ENCODE measurements at places on chromosomes 7 and 10. TPM values are rescaled to one million over a fixed set of nuclear protein-coding genes. Genes with fewer than 3 reads are reported as not detected.

- no peaks in the 10 kb centered on the region for H3K27me3 ChIP-seq
- H3K4me3 ChIP-seq: no peak overlapping the region
- DNase-seq: no peak
- no peaks in the 10 kb centered on the region for H3K36me3 ChIP-seq
- no peaks in the 10 kb centered on the region for H3K4me1 ChIP-seq
- no peak overlapping the region for H3K27ac ChIP-seq
These were observed 324.1 kb upstream of the NPSR1 start for GRCh38 chr7:34333925-34334324.

DNA sequence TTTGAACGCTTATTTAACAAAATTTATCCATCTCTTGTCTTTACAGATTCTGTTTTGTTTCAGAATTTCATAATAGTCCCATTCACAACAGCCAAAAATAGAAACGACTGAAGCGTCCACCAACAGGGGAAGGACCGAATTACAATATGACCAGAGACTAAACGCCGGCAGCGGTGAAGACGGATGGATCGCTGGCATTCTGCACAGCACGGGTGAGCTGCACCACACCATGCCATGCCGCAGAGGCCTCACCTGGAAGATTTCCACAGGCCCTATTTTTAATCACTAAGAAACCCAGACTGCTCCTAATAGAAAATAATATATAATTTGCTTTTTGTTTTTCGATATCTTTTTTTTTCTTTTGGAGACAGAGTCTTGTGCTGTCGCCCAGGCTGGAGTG lies 91.0 kb downstream of the ELFN1 start:
- no peak overlapping the region for H3K4me3 ChIP-seq
- H3K27me3 ChIP-seq: no peaks in the 10 kb centered on the region
- no peaks in the 10 kb centered on the region for H3K36me3 ChIP-seq
- H3K27ac ChIP-seq: no peak overlapping the region
- no peaks in the 10 kb centered on the region for H3K4me1 ChIP-seq

DNA sequence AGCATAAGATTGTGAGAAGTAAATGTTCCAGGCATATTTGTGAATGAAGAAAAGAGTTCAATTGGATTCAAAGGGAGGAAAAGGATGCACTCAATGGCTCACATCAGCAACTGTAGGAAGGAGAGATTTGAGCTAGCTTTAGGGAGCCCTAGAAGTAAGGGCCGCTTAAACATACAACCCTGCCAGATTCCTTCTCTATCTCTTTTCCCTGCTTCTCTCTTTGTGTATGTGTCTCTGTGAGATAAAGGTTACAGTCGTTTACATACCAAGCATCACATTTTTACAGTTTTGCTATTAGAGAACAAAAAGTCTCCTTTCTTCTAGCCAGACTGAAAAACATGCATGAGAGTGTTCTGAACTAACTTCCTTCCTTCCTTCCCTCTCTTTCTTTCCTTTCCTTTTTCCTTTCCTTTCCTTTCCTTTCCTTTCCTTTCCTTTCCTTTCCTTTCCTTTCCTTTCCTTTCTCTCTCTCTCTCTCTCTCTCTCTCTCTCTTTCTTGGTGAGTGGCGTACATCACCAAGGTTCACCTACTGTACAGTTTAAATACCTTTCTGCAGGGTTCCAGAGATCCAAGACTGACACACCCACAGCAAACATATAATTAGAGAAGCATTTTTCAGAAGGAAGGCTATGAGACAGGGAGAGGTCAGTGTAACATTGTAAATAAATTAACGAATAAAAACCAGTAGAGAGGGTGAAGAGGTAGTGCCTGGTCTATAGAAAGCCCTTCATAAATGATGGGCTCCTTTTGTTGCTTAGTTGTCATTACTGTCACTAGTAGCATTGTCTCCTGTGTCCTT lies 240.4 kb downstream of the ARL4A start:
- no peaks in the 10 kb centered on the region for H3K4me1 ChIP-seq
- H3K36me3 ChIP-seq: no peaks in the 10 kb centered on the region
- H3K27ac ChIP-seq: no peak overlapping the region
- DNase-seq: no peak

DNA sequence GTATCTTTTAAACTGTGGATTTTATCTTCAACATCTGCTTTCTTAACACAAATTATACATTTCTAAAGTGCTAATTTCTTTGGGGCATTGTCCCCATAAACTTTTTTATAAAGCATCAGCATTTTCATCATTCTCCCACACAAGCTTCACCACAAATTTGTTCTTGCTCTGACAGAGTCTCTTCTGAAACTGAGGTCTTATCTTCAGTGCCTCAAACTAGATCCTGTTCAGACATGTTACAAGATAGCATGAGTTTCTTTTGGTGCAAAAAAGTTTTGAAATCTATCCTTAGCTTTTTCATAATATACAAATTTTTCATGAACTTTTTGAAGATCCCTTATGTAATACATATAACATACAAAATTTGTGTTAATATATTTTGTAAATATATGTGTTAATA lies 346.6 kb downstream of the IPMK start:
- H3K27ac ChIP-seq: no peak overlapping the region
- no peaks in the 10 kb centered on the region for H3K36me3 ChIP-seq
- H3K4me1 ChIP-seq: no peaks in the 10 kb centered on the region
- DNase-seq: no peak
- no peak overlapping the region for H3K4me3 ChIP-seq

ZCCHC24 gene
- 23.0 TPM for total RNA-seq

- DNase-seq: peak; percentile 56
- H3K4me1 ChIP-seq: peaks cover 35% of the 10 kb centered on the region
- no peak overlapping the region for H3K27ac ChIP-seq
- no peak overlapping the region for H3K4me3 ChIP-seq
- H3K36me3 ChIP-seq: no peaks in the 10 kb centered on the region
- peaks cover 30% of the 10 kb centered on the region for H3K27me3 ChIP-seq
These were observed 2.7 kb upstream of the EN2 start for GRCh38 chr7:155455132-155455693.

GRCh38 chr10:15370856-15371701 lies at the start of gene FAM171A1:
Gene FAM171A1, minus strand, starts transcription at chr10:15371289. Its CDS starts 237 bp downstream, at chr10:15371052.
- H3K4me1 ChIP-seq: peaks cover 11% of the 10 kb centered on the region
- peak within 1 kb of the TSS; percentile 57 for H3K27ac ChIP-seq
- no peaks in the 10 kb centered on the region for H3K27me3 ChIP-seq
- H3K4me3 ChIP-seq: peak within 1 kb of the TSS; percentile 67
- DNase-seq: peak; percentile 93
- H3K36me3 ChIP-seq: no peaks in the 10 kb centered on the region

DNA sequence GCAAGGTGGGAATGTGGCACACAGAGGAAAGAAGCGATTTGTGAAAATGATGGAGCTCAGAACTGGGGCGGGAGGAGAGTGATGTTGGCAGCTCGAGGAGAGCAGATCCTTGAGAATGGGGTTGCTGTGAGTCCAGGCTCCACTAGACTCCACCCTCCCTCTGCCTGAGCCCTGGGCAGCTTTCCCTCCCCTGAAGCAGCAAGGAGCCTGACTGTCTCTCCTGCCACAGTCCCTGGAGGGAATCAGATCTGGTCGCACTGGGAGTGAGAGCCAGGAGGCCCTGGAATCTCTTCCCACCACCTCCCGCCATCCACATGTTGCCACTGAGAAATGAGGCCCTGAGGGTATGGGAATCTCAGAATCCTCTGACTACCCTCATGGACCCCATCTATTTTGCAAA lies 362.7 kb downstream of the PLXNA4 start:
- no peak overlapping the region for H3K27ac ChIP-seq
- no peaks in the 10 kb centered on the region for H3K4me1 ChIP-seq
- H3K27me3 ChIP-seq: no peaks in the 10 kb centered on the region
- no peaks in the 10 kb centered on the region for H3K36me3 ChIP-seq
- no peak for DNase-seq

GRCh38 chr10:5198386-5198785 lies 1.7 kb downstream of the AKR1C4 start:
- no peaks in the 10 kb centered on the region for H3K27me3 ChIP-seq
- no peak for DNase-seq
- no peak overlapping the region for H3K27ac ChIP-seq
- no peaks in the 10 kb centered on the region for H3K4me1 ChIP-seq

PTPRN2 gene
- total RNA-seq: 5.9 TPM

GRCh38 chr7:130152493-130153210 lies 52.6 kb downstream of the TMEM209 start:
- no peak for DNase-seq
- H3K27me3 ChIP-seq: no peaks in the 10 kb centered on the region
- no peaks in the 10 kb centered on the region for H3K36me3 ChIP-seq
- no peak overlapping the region for H3K4me3 ChIP-seq
- peak overlapping the region; percentile 75 for H3K27ac ChIP-seq

GRCh38 chr7:37683246-37684120 lies at the start of gene GPR141:
Gene GPR141, plus strand, starts transcription at chr7:37683766. Its CDS starts 56,628 bp downstream, at chr7:37740394.
- no peak within 1 kb of the TSS for H3K4me3 ChIP-seq
- H3K27me3 ChIP-seq: no peaks in the 10 kb centered on the region
- peaks cover 13% of the 10 kb centered on the region for H3K4me1 ChIP-seq
- peak within 1 kb of the TSS; percentile 51 for H3K27ac ChIP-seq
- no peak for DNase-seq

TLL2 gene
- not detected for total RNA-seq

GRCh38 chr7:39321909-39322498 lies 244.2 kb upstream of the YAE1 start:
- no peak overlapping the region for H3K4me3 ChIP-seq
- no peak for DNase-seq
- H3K36me3 ChIP-seq: no peaks in the 10 kb centered on the region
- H3K4me1 ChIP-seq: no peaks in the 10 kb centered on the region
- H3K27me3 ChIP-seq: no peaks in the 10 kb centered on the region

VPS41 gene
- 43.7 TPM for total RNA-seq

DNA sequence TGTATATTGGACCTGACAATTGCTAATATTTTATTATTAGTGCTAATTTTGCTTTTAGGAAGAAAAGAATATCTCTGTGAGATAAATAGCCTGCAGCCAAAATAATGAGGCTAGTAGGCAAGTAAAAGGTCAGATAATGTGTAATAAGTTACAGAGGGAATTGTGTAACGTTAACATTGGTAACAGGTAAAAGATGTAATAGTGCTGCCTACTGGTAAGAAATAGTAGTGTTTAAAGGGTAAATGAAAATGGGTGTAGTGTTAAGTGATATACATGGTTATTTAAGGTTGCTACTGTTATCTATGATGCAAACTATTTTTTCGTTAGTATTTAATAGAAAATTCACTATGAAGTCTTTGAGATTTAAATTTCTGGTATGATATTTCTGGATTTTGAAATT lies 9.2 kb upstream of the FOXP2 start:
- H3K36me3 ChIP-seq: no peaks in the 10 kb centered on the region
- no peaks in the 10 kb centered on the region for H3K27me3 ChIP-seq
- H3K4me3 ChIP-seq: no peak overlapping the region
- no peak for DNase-seq
- no peaks in the 10 kb centered on the region for H3K4me1 ChIP-seq

- no peaks in the 10 kb centered on the region for H3K27me3 ChIP-seq
- H3K4me1 ChIP-seq: no peaks in the 10 kb centered on the region
- H3K36me3 ChIP-seq: no peaks in the 10 kb centered on the region
- DNase-seq: no peak
These were observed 62.6 kb upstream of the GHITM start for GRCh38 chr10:84076540-84077195.

MYH16 gene
- total RNA-seq: not detected

- no peaks in the 10 kb centered on the region for H3K27me3 ChIP-seq
- DNase-seq: no peak
- no peak overlapping the region for H3K4me3 ChIP-seq
- H3K36me3 ChIP-seq: no peaks in the 10 kb centered on the region
These were observed 39.0 kb upstream of the IFRD1 start for GRCh38 chr7:112411186-112411795.

- H3K27ac ChIP-seq: no peak overlapping the region
- H3K4me3 ChIP-seq: no peak overlapping the region
- H3K36me3 ChIP-seq: no peaks in the 10 kb centered on the region
- H3K27me3 ChIP-seq: no peaks in the 10 kb centered on the region
These were observed 431.2 kb downstream of the PLXNA4 start for GRCh38 chr7:132145063-132145462.

YKT6 gene
- 70.2 TPM for total RNA-seq

DNA sequence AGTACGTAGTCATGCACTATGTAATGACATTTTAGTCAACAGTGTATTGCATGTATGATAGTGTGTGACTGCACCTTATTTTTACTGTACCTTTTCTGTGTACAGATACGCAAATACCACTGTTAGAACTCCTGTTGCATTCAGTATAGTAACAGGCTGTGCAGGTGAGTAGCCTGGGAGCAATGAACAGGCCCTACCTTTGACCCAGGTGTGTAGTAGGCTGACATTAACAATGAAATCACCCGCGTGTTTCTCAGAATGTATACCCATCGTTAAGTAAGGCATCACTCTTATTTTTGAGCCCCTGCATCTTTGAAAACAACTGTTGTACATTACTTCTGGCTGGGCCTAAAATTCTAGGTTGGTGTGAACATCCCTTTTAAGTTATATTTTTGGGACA lies 41.6 kb downstream of the DAGLB start:
- peaks cover 43% of the 10 kb centered on the region for H3K36me3 ChIP-seq
- no peaks in the 10 kb centered on the region for H3K27me3 ChIP-seq
- no peak overlapping the region for H3K27ac ChIP-seq
- no peak overlapping the region for H3K4me3 ChIP-seq

PON3 gene
- total RNA-seq: 10.4 TPM

DNA sequence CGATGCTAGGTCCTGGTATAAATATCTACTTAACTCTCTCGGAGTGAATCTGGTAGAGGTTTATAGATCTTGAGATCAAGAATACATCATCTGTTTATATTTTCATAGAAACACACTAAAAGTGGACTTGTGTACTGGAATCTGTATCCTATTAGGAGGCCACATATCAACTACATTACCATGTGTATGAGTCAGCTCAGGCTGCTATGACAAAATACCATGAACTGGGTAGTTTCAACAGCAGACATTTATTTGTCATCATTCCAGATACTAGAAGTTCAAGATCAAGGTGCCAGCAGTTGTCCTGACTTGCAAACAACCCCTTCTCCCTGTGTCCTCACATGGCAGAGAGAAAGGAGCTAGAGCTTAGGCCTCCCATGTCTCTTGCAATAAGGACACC lies 113.9 kb upstream of the PFKP start:
- H3K4me1 ChIP-seq: no peaks in the 10 kb centered on the region
- no peaks in the 10 kb centered on the region for H3K27me3 ChIP-seq
- DNase-seq: no peak
- no peak overlapping the region for H3K27ac ChIP-seq
- H3K4me3 ChIP-seq: no peak overlapping the region

PLCE1 gene
- 10.9 TPM for total RNA-seq

- H3K4me1 ChIP-seq: no peaks in the 10 kb centered on the region
- no peaks in the 10 kb centered on the region for H3K36me3 ChIP-seq
- H3K27ac ChIP-seq: no peak overlapping the region
- no peak for DNase-seq
- no peaks in the 10 kb centered on the region for H3K27me3 ChIP-seq
These were observed 27.3 kb downstream of the ANTXRL start for GRCh38 chr10:46314071-46314470.

GRCh38 chr10:103739039-103739764 lies 116.2 kb downstream of the SH3PXD2A start:
- no peak for DNase-seq
- H3K4me1 ChIP-seq: peaks cover 21% of the 10 kb centered on the region

- no peaks in the 10 kb centered on the region for H3K4me1 ChIP-seq
- no peak overlapping the region for H3K4me3 ChIP-seq
- no peak overlapping the region for H3K27ac ChIP-seq
These were observed 287.4 kb downstream of the CACNA2D1 start for GRCh38 chr7:82156168-82156567.

AS3MT gene
- total RNA-seq: 2.6 TPM

Data from upper lobe of left lung (tissue), 6 donors.